ENCODE measurements at places on chromosomes 5 and 9.

DNA sequence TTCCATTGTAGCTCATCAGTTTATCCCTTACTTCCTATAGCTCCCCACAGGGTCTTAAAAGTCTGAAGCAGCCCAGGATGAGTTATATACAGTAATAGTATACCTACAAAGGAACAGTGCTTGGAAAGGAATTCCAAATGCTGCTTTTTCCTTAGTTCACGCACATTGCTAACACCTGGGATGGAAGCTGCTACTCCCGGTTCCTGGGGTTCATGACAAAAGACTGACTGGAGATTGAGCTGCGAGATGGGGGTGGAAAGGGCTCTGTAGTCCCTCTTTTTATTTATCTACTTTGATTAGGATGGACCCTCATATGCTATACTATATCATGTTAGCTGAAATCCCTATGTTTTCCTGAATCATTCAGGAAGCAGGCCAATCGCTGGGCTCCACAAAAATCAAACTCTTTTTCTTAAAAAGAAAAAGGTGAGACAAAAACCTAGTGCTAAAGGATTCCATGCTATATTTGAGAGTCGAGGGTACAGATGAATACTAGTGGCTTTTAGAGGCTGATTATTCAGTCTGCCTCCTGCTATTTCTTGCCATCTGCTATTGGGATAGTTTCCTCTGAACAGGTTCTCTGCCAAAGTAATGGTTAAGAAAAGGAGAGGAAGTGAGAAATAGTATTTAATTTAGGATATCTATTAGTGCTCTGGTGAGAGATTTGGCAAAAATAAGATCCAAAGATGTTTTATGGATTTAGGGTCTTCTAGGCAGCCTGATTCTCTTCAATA lies 81.2 kb downstream of the MRPS27 start:
- DNase-seq, result no peak

DNA sequence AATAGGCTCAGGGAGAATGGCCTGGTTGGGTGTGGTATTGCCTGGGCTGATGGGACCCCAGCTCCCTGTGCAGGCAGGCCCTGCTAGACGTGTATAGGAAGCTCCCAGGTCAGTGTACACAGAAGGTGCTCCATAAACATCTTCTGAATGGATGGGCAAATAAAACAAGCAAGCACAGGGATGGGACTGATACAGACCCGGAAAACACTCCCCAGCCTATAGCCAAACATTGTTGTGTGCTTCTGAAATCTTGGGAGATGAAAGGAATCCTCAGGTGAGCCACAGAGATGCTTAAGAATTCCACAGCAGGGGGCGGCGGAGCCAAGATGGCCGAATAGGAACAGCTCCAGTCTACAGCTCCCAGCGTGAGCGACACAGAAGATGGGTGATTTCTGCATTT lies 151.8 kb downstream of the ENTREP1 start:
- no peak for DNase-seq

- DNase-seq, result no peak
Measured at GRCh38 chr5:67009028-67009427, 187.6 kb downstream of the CD180 start.

- no peak for DNase-seq
Measured at GRCh38 chr5:146813346-146814157, 65.0 kb downstream of the PPP2R2B start.

DNA sequence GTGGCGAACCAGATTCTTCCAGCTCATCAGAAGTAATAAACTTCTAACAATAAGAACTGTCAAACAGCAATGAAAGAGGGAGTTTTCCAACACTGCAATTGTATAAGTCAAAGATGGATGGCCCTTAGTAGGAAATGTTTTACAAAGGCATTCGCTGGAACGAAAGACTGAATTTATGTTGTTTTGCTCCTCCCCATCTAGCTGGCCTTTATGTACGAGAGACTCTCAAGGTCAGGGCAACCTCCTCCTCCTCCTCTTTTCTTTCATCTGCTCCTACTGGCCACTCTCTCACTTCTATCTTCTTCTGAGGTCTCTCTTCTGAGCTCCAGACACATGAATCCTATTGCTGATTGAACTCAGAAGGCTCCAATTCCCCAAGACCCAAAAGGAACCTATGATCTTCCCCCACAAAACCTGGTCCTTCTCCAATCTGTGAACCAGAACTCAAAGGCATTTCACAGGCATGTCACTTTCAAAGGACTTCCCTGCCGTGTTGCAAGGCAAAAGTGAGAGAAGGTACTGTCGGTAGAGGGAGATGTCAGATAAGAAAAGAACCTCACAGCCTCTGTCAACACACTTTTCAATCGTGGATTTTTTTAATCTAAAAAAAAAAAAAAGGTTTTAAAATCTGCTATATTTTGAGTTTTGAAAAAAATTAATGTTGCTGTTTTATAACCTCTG lies 28.5 kb upstream of the PUM3 start:
- DNase-seq, result no peak

- DNase-seq, result no peak
Measured at GRCh38 chr5:151153300-151153699, 4.3 kb downstream of the ANXA6 start.

GRCh38 chr9:79857188-79857587 lies 285.4 kb downstream of the TLE4 start:
- no peak for DNase-seq

DNA sequence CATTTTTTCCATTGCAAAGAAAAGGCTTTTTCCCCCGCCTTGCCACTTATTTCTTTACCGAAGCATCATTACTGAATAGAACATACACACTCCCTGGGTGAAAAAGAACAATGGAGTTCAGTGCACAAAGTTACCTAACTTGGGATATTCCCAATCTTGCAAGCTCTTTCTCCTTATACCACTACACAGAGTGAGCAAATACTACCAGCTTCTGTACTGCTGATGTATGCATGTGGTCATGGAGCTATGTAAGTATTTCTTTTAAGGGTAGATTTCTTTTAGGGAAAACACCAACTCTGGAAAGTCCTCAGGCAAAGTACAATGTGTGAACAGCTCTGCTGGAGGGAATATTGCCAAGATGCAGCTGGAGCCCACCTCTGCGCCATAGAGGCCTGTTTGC lies 81.1 kb downstream of the AOPEP start:
- DNase-seq, result no peak

GRCh38 chr9:84339962-84340361 lies 596 bp downstream of the SLC28A3 start:
- DNase-seq, result no peak

DNA sequence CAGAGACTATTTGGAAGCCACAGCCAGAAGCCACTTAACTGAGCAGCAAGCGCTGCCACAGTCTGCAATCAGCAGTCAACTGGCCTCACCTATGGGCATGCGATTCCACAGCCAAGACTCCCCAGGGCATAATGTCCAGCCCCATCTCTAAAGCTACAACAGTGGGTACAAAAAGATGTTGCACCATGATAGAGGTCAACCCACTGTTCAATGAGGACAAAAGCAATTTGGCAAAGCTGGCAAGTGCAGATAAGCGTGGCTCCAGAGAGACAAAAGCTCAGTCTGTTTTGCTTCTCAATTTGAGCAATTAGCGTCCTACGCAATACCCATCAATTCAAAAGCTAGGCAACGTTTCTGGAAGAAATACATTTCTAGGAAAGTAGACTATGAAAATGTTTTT lies 3.2 kb downstream of the TAS2R1 start:
- DNase-seq, result no peak

- DNase-seq, result peak; percentile 38
Measured at GRCh38 chr9:114989600-114990410, 59.4 kb upstream of the TNFSF8 start.

DNA sequence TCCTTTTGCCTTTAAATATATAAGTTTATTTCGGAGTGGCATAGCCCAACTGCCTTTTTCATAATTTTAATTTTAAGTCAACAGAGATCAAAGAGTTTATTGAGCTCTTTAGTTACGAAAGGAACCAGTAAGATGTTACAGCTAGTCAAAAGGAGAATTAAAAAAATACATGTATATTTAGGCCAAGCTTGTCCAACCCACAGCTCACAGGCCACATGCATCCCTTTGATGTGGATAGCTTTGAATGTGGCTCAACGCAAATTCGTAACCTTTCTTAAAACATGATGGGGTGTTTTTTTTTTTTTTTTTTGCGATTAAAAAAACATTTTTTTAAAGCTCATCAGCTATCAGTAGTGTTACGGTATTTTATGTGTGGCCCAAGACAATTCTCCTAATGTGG lies 50.2 kb upstream of the IL31RA start:
- DNase-seq, result no peak

DNA sequence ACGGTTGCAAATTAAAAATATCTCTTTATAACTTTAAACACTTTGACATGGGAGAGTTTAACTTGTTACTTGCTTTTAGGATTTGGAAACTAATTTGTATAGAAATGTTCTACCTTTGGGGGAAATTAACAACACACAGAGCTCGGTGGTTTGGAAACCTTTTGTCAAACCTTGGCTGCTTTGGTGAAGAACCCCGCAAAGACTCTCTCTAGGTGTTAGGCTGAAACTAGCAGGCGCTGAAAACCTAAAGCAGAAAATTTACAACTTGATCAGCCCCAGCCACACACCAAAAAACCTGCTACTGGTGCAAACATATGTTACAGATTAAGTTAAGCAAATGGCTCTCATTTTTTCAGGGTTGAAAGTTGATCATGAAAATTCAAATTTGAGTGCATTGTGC lies 25.8 kb downstream of the NR2F1 start:
- DNase-seq, result no peak

DNA sequence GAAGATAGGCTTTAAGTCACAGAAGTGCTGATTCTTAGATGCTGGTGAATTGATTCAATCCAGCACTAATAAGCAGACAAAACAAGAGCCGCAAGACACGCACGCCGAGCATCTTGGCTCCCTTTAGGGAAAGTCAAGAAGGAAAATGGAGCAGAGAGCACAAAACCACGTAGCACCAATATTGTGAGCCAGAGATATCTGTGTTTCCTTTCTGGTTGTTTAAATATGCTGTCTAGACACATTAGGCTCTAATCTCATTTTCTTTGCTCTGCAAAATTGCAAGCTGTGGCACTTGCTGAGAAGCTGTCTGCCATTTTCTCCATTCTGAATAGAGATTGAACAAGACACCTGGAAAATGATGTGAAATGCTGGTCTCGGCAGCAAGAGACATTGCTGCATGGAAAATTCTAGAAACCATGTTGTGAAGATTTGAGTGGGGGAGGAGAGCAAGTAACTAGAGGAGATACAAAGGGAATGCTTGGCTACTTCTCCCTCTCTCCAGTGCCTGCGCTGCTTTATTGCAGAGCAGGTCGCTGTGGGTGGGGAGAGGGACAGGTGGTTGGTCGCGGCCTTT lies 336.3 kb downstream of the MED10 start:
- DNase-seq, result no peak

DNA sequence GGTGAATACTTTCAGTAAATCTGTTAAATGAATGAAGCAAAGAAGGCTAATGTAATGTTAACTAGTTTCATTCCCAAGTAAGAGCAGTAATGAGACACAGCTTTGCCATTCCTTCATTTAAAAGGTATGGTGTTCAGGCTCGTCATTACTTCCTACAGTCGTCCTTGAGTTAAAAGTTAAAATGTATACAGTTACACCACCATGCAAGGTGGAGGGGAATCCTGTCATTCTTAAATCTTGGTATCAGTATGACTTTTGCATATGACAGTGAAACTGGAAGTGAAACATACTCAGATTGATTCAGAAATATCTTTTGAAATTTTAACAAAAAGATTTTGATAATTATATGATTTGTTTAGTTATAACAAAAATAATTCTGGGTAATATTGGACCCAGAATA lies 25.9 kb downstream of the MTRR start:
- no peak for DNase-seq

DNA sequence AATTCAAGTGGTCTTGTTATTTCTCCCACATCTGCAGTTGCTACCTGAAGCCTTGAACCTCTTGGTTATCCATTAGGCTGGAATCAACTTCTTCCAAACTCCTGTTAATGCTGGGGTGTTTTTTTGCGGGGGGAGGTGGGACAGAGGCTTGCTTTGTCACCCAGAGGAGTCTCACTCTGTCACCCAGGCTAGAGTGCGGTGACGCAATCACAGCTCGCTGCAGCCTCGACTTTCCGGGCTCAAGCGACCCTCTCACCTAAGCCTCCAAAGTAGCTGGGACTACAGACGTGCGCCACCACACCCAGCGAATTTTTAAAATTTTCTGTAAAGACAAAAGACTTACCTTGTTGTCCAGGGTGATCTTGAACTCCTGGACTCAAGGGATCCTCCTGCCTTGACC lies 4.4 kb downstream of the SCGB3A1 start:
- no peak for DNase-seq

DNA sequence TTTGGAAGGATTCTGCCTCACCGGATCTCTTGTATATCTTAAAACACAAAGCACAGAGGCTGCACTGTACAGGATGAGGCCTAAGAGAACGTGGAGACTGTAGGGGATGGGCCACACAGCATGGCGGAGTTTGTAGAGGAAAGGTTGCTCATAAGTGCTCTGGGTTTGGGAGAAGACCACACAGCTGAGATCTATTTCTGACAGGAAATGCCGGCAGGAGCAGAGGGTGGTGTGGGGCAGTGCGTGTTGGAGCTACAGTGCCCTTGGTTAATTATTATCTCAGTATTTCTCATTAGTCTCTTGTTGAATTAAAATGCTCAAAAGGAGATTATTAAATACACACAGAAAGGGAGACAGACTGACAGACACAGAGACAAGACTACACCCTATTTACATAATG lies 9.6 kb downstream of the PALM2AKAP2 start:
- DNase-seq, result no peak

DNA sequence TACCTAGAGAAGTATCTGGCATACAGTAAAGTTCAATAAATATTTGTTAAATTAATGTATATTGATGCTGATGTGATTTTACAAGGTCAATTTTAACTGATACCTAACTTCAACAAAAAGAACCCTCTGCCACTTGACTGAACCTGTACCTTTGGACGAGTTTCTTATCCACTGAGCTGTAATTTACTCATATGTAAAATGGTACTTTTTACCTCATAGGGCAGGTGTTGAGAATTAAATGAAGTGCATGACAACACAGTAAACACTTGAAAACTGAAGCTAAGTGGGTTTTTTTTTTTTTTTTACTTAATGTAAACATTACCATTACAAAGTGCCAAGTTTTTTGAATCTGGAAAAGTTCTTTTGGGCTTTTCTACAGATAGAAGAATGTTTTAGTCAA lies 15.4 kb downstream of the NIPSNAP3B start:
- no peak for DNase-seq

- DNase-seq, result no peak
Measured at GRCh38 chr9:20403346-20403745, 219.0 kb downstream of the MLLT3 start.

Data from activated T-helper 2 cell treated with anti-CD3 and anti-CD28 coated beads, Interferon-gamma antibody, Interleukin-2, Interleukin-4, amounts not matched to agents 10 μg/mL and 5 μg/mL and 100 μg/mL, durations not matched to agents 14 hours and 24 hours and 36 hours (primary cell).